ENCODE measurements at places on chromosomes 11 and 22. TPM values are rescaled to one million over a fixed set of nuclear protein-coding genes. Genes with fewer than 3 reads are reported as not detected.

Gene SH3BP1
- 89.2 TPM for total RNA-seq

Gene SERGEF
- 54.1 TPM for total RNA-seq

Gene IGLL1
- not detected for total RNA-seq

Gene UCP3
- total RNA-seq, result 4.8 TPM

Gene KCNJ1
- 0.17 TPM for total RNA-seq

Gene MS4A7
- total RNA-seq, result 0.76 TPM

Gene PRODH
- total RNA-seq, result 0.22 TPM

Gene OR51B2
- total RNA-seq, result not detected

Gene PGM2L1
- 10.4 TPM for total RNA-seq

Gene IL18
- total RNA-seq, result 0.42 TPM

Gene SSH3
- total RNA-seq, result 22.5 TPM

Gene OR4C5
- total RNA-seq, result not detected

Gene AIFM3
- total RNA-seq, result 0.55 TPM

Gene TMEM225
- not detected for total RNA-seq

Gene OR8G5
- not detected for total RNA-seq

Gene HTR3B
- not detected for total RNA-seq

Gene ST14
- total RNA-seq, result 0.79 TPM

Gene TEX54
- not detected for total RNA-seq

Gene MRPL16
- total RNA-seq, result 35.9 TPM

Gene YWHAH
- total RNA-seq, result 48.0 TPM

Gene SCGB2A2
- not detected for total RNA-seq

Gene YPEL4
- 11.8 TPM for total RNA-seq

Gene ELFN2
- total RNA-seq, result 0.55 TPM

Gene ADM2
- total RNA-seq, result 4.5 TPM

Gene LMNTD2
- 7.0 TPM for total RNA-seq

Gene KCNQ1
- total RNA-seq, result 21.6 TPM

Gene GGTLC3
- not detected for total RNA-seq

Gene CAVIN3
- total RNA-seq, result 0.36 TPM

Data from CD4-positive, alpha-beta memory T cell (primary cell).